ENCODE measurements at places on chromosomes 1 and 21. TPM values are rescaled to one million over a fixed set of nuclear protein-coding genes. Genes with fewer than 3 reads are reported as not detected.

FCGR3B gene
- not detected for total RNA-seq

OR2AK2 gene
- 0.25 TPM for total RNA-seq

SH3BP5L gene
- 48.5 TPM for total RNA-seq

FAM177B gene
- not detected for total RNA-seq

CFAP107 gene
- 0.12 TPM for total RNA-seq

AGMAT gene
- total RNA-seq = 1.8 TPM

MIS18A gene
- total RNA-seq = 8.7 TPM

NEGR1 gene
- 22.5 TPM for total RNA-seq

FAM151A gene
- not detected for total RNA-seq

FHAD1 gene
- total RNA-seq = 0.55 TPM

SPATA46 gene
- not detected for total RNA-seq

HES4 gene
- total RNA-seq = 3.7 TPM

CYP4X1 gene
- total RNA-seq = not detected

RAVER2 gene
- 4.6 TPM for total RNA-seq

OR10Z1 gene
- total RNA-seq = 0.22 TPM

OR14K1 gene
- not detected for total RNA-seq

FMO1 gene
- 0.37 TPM for total RNA-seq

Data from uterine smooth muscle cell (primary cell).